ENCODE measurements at places on chromosomes 4 and X. TPM values are rescaled to one million over a fixed set of nuclear protein-coding genes. Genes with fewer than 3 reads are reported as not detected.

- DNase-seq: no peak
Observed at GRCh38 chr4:89021684-89022083, 35.3 kb downstream of the FAM13A start.

GRCh38 chr4:74764119-74764518 lies 30.2 kb downstream of the BTC start:
- no peak for DNase-seq

DNA sequence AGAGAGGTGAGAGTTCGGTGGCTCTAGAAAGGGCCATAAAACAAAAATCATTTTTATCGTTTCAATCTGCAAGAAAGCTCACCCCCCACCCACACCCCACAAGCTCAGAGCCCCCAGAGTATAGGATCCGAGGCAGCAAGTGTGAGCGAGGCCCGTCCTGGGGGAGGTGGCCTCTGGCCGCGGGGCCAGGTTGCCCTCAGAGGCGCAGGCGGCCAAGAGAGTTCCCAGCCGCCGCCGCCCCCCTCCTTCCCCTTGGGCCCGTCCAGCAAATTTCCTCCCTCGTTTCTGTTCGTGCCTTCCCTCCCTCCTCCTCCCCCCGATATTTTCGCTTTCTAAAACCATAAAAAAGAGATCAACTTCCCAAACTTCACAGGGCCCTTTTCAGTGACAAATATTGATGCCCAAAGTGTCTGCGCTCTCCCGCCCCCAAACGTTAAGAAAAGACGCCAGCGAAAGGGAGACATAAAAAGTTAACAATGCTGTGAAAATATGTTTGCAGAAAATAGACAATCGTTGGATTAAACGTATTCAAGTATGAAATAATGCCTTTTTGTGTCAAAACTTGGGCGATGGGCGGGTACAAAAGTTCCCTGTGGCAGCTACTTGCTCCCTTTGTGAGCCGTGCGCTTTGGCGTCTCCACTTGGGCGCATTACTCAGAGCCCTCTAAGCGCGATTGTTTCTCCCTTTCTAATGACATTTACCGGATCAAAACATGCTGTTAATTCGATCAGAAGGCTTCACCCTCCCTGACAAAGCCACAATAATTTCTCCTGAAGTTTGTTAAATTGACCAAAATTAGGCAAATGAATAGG lies 1.1 kb upstream of the HELT start:
- DNase-seq: no peak

DNA sequence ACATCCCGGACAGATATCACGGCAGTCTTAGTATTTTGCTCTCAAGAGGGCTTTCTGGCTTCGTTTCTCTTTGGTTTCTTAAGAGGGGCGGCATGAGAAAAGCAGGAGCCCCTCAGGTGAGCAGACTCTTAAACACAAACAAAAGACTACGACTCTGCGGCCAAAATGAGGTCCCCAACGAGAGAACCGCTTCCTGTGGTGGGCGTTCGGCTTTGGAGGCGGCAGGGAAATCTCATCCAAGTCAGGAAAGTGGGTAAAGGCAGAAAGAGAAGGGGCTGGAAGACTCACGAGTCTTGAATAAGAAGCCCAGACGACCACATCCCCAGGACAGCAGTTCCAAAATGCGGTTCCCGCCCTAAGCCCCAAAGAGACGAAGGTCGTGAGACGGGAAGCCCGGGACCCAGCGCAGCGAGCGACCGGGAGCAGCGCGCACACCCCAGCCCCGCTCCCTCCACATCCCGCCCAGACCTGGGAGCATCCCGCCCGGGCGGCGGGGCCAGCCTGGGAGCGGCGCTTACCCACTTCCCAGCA lies 409 bp downstream of the UGDH start:
- DNase-seq: no peak

Gene TET2
- 4.1 TPM for total RNA-seq

Gene TMEM144
- total RNA-seq: 25.4 TPM

Gene AP1S2
- 61.4 TPM for total RNA-seq

DNA sequence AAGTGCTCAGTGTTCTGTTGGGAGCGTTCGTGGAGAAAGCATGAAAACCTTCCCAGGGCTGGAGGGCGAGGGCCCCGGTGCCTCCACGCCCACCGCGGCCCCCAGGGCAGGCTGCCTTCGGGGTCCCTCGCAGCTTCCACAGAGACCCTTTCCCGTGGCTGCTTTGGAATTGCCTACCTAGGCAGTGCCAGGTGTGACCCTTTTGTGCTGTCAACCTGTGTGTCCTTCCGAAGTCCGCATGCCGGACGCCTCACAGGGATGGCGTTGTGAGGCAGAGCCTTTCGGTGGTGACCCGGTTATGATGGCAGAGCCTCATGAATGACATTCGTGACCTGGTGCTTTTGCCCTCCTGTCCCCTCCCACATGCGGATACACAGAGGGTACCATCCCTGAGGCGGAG lies 17.4 kb downstream of the TMEM175 start:
- DNase-seq: no peak

DNA sequence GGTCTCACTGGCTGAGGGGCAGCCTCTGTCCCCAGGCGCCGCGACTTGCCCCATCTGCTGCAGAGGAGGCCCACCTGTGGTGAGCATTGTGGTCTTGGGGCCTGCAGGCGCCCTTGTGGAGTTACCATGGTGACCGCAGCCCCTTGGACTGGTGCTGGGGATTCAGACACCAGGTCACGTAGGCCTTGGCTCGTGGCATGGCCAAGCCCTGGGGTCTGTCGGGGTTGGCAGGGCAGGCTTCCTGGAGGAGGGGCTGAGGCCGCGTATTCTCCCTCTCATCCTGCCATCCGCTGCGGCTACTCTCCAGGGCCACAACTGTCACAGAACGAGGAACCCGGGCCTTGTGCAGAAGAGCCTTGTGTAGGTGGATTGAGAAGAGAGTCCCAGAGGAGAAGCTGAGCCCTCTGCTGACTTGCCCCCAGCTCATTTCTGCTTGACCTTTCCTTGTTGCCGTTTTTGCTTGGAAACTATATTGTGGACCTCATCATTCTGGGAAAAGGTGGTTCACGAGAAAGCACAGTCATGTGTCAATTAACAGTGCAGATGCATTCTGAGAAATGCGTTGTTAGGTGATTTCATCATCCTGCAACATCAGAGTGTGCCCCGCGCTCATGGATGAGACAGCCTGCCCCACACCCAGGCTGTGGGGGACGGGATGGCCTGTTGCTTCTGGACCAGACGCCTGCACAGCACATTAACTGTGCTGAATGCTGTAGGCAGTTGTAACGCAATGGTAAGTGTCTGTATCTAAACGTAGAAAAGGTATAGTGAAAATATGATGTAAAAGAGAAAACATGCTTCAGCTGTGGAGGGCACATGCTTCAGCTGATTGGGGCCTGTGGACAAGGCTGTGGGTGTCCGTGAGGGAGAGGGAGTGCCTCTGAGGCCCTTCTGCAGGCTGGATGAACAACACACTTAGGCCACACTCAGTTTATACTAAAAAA lies 38.5 kb downstream of the TRMT44 start:
- no peak for DNase-seq

Gene ACE2
- not detected for total RNA-seq

Gene SCD5
- total RNA-seq: 4.4 TPM

DNA sequence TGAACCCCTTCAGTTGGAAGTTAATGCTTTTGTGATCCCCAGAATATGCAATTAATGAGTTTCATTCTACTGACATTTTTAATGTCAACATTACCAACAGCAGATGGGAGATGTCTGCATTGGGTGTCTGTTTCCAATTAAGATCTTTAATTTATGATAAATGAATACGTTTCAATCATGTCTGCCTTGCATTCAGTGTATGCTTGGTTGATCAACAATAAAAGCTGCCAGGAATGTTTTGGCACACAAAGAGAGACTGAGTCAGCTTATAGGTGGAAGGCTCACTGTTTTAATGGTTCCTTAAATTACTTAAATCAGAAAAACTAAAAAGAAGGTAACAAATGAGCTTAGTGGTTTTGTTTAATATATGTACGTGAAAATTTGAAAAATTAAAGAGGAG lies 359.9 kb upstream of the CNKSR2 start:
- DNase-seq: no peak

- no peak for DNase-seq
Observed at GRCh38 chrX:17555846-17556245, 180.8 kb downstream of the NHS start.

DNA sequence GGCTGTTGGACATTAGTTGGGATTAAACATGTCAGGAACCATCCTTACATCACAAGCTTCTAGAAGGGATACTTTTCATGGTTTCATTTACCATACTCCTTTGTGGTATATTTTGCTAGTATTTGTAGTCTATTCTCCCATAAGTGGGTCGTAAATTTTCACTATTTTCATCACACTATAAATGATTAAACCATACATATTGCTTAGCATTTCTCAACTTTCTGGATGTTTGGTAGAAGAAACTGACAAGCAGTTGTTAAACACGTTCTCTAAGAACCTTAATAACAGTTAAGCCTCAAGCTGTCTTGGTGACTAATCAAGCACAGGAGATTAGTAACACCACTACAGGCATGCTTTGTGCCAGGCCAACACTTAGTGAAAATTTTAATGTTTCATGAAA lies 375.5 kb downstream of the NAF1 start:
- no peak for DNase-seq

Gene EDA
- total RNA-seq: 0.07 TPM

DNA sequence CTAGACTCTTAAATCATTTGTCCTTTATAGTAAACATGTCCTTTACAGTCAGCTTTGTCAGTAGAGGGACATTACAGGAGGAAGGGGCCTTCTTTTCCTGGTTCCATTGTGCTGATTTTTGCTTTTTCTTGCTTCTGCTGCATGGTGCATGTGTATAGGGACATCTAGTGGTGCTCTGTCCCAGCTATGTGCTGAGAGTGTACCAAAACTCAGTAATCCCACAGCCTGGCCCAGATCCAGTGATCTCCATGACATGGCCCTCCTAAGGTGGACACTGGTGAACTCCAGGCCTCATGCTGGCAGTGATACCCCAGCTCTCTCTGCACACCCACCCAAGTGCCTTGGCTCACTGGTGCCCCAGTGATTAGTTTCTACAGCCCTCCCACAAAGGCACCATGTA lies 45.2 kb downstream of the MAGEB17 start:
- DNase-seq: peak; percentile 21

Gene YY2
- total RNA-seq: not detected

DNA sequence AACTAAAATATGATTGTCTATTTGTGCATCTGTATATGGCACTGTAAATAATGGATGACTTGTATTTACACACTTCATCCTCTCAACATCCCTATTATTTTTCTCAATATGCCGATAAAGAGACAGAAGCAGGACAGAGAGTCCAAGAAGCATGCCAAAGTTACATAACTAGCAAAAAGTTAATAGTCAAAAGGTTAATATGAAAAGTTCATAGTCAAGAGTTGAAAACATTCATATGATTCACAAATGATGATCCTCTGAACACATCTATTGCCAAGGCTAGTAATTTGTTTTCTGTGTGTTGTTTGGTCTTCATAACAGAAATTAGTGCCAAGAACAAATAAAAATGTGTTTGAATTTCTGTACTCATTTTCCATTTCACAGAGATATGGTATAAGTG lies 231.0 kb downstream of the ADAMTS3 start:
- no peak for DNase-seq

DNA sequence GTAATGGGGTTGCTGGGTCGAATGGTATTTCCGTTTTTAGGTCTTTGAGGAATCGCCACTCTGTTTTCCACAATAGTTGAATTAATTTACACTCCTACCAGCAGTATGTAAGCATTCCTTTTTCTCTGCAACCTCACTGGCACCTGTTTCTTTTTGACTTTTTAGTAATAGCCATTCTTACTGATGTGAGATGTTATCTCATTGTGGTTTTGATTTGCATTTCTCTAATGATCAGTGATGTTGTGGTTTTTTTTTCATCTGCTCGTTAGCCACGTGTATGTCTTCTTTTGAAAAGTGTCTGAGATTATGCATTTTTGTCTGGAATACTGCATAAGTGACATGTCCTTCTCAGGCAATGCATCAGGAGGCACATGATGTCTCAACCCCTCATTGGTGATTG lies 28.8 kb downstream of the REPS2 start:
- DNase-seq: no peak

DNA sequence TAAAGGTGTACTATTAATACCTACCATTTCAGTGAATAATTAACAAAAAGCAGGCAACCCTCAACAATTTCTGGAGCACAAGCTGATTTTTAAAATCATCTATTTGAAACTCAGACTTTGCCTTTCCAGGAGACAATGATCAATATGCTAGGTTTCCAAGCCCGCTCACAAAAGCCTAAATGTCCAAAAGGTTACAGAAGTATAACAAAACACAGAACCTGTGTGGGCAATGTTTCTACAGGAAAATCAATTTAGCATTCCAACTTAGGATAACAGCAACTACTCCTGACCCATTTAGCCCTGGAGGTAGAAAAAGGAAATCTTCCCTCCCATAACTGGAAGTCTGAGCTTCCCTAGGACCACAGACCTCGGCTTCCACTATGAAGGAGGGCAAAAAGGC lies 3.9 kb downstream of the TAB3 start:
- no peak for DNase-seq

DNA sequence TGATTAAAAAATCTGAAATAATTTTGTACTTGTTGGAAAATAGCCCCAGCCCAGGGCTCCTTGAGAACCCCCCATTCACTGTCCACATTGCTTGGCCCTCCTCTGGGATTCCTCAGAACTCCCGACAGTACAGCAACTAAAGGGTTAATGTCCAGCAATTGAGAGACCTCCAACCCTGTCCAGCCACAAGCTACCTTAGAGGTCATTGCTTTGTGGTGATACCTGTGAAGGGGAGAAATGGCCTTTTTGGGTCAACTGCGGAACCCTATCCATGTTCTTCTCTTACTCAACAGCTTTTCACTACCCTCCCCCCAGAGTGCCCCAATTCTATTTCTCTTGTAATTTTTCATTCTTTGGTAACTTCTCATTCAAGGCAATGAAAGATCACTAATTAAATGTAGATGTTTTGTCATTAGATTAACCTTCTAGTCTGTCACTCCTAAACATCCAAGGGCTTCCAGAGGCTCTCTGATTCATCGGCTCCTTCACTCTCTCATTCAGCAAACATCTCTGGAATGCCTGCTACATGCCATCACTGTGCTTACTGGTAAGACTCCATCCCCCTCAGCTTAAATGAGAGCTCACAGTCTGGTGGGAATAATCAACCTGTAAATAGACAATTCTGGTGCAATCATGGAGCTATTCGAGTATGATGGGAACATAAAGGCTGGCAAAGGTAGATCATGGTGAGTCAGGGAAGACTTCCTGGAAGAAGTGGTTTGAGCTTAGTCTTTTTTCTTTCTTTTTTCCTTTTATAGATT lies 241.4 kb upstream of the PGRMC2 start:
- peak; percentile 89 for DNase-seq

GRCh38 chrX:118324588-118324987 lies 21.3 kb upstream of the WDR44 start:
- DNase-seq: no peak

DNA sequence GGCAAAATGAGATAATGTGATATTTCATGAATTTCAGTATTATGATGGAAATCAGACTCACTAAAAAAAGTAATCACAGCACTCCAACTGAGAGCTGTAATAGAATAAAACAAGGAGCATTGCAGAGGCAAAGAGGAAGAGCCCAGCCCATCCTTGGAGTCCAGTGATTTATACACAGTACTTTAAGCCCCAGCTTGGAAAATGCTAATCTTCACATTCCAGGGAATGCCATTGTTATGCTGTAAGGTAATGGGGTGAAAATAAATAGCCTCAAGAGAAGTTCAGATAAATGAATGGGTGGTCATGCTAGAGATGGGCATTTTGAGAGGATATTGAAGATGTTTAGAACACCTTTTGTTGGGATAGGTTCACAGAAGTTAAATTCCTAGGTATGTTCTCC lies 190.3 kb upstream of the TAPT1 start:
- no peak for DNase-seq
